Stimulated activated CD8-positive, alpha-beta memory T cell treated with anti-CD3 and anti-CD28 coated beads, Interleukin-4, amount 100 ng/mL, for 1 hour (primary cell): ENCODE measurements at places on chromosomes 11 and 22.

DNA sequence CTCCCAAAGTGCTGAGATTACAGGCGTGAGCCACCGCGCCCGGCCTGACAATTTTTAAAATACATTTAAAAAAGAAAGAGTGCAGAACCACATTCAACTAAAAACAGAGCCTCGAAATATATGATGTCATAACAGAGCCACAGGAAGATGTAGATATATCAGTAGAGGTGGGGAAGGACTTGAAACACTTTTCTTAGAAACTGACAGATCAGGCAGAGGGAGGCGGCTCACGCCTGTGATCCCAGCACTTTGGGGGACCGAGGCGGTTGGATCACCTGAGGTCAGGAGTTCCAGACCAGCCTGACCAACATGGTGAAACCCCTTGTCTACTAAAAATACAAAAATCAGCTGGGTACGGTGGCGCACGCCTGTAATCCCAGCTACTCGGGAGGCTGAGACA, 7.0 kb downstream of the MLC1 start:
- DNase-seq: no peak

GRCh38 chr22:36351921-36352802, 35.6 kb downstream of the MYH9 start:
- DNase-seq: no peak

DNA sequence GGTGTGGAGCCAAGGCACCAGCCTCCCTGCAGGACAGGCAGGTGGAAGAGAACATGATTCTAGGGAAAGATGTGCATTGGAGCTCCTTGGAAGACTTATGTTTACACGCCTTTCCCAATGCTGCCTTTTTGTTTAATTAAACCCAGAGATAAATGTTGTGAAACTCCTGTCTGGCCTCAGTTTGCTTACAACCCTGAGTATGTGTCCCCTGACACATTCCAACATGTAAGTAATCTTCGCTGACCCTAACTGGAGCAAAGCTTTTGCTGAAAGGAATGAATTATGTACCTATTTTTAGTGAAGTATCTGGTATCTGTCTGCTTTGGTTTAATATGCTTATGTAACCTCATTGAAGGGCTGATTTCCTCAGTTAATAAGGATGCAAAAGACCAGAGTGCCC, 56.7 kb downstream of the APIP start:
- no peak for DNase-seq

DNA sequence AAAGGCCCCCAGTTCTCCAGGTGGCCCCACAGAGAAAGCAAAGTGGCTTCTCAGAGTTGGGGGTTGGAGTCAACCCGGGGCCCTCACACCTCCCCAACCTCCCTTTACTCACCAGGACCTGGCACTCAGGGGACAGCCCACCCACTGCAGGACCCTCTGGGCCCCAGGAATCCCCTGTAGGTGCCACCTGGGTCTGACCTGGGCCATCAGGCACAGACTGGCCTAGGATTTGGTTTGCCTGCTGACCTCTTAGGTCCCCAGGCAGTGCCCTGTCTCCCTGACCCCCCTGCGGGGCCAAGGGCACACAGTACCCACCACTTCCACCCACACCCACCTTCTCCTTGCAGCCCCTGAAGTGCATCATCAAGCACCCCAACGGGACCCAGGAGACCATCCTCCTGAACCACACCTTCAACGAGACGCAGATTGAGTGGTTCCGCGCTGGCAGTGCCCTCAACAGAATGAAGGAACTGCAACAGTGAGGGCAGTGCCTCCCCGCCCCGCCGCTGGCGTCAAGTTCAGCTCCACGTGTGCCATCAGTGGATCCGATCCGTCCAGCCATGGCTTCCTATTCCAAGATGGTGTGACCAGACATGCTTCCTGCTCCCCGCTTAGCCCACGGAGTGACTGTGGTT, 16.0 kb downstream of the POLR3H start:
- no peak for DNase-seq

GRCh38 chr11:96036863-96037262, 113.0 kb upstream of the MTMR2 start:
- no peak for DNase-seq

DNA sequence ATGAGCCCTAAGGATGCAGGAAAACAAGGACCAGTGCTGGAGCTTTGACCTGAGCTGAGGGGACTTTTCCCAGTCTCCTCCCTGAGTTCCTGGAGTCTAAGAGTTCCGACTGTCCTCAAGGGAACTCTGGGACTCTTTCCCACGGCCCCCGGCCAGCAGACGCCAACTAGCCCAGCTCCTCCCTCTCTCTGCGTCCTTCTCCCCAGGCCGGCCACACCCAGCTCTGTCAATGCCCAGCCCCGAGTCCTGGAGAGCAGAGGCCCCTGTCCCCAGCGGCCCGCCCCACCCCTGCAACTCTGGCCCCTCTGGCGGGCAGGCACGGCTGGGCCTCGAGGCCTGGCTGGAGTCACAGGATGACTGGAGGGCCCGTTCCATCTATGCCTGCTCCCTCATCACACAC, 29.8 kb downstream of the NECTIN1 start:
- DNase-seq: no peak

DNA sequence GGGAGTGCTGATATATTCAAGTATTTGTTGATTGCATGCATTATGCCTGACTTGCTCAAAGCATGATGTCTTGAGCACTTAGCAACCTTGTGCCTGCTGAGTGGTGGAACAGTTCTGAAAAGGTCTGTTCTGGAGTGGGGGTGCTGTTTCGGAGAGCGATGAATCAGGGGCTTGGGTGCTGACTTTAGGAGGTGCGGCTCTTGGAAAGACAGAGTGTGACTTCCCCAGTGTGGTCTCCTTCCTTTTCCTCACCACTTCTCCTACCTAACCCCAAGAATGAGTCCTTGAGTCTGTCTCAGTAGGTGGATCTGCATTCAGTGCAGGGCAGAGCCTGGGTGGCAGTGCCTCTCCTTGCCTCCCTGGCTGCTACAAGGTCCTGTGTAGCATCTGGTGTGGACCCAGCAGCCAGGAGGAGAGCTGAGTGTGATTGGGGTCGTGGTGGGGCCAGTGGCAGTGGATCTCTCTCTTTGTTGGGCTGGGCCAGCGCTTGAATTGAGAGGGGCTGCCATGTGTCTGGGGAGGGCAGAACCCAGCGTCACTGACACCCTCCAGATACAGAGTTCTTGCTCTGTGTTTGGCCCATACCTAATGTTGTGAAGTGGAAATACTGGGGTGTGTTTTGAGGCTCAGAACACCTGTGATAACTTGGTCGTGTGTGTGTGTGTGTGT, 35.9 kb downstream of the ST3GAL4 start:
- no peak for DNase-seq

- no peak for DNase-seq
These were observed 69.9 kb upstream of the SHANK2 start for GRCh38 chr11:71322192-71322735.

DNA sequence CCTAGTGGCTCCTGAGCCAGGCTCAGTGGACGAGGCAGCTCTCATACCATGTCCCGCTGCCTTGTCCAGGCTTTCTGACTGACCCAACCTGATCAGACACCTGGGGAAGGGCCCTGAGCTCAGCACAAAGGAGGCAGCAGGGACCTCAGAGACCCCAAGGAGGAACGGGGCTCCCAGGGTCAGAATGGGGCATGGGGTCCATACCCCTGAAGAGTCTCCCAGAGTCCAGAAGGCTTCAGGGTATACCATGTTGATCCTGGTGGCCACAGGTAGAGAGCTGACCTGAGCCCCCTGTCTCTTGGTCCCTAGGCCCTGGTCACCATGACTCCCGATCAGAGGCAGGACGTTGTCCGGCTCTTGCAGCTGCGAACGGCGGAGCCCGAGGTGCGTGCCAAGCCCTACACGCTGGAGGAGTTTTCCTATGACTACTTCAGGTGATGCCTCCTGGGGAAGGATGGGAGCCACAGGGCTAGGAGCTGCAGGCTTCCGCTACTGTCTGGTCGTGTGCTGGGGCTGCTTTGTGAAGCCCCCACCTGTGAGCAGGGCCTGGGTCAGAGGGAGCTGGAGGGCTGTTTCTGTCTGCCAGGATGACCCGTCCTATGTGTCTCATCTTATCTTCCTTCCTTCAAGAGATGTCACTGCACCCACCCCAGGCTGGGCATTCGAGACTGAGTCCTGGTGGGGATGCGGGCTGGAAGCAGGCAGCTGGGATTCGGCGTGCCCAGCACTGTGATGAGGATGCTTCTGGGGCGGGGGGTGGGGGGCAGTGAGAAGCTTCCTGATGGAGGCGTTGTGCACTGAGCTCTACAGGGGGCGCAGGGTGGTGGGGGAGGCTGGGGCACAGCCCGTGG, 74.2 kb downstream of the MYO7A start:
- no peak for DNase-seq

DNA sequence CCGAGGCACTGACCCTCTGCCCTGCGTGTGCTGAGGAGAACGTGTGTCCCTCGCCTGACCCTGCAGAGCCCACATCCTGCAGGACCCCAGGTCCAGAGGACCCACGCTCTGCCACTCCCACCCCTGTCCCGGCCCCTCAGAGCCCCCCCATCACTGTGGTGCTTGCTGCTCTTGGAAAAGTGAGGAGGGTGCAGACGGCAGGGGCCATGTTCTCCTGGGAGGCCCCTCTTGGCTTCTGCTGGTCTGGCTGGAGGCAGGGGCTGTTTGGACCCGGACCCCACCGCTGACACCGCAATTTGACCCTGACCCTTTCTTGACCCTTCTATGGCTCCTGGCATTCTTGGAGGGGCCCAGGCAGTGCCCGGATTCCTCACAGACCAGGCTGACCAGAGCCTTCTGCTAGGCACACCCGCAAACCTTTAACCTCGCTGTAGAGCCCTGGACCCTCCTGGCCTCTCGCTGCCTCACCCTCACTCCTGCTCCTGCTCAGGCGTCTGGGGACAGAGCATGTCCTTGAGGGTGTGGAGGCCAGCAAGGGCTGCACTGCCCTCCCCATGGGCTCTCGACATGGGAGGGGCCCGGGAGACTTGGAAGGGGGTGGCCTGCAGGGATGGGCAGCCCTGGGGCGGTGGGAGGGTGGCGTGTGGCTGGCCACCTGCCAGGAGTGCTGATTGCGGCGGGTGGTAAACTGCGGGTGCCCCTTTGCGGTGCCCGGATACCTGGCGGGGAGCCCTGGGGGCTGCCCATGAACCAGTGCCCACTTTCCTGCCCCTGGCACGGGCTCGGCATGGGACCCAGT, 37.0 kb upstream of the MUC5AC start:
- no peak for DNase-seq

DNA sequence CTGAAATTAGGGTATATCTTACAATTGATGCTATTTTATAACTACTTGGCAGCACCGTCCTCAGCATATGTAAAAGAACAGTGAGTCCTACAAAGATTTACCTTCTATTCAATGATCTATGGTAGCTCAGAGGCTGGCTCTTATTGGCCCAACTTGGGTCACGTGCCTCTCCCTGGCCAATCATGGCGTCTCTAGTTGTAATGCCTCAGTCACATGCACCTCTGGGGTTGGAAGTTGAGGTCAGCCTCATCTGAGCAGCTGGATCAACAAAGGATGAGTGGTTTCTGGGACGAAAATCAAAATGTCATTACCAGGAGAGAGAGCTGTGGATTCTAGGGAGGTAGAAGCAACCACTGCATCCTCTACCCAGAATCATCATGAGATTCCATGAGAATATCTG, 22.9 kb upstream of the ASPHD2 start:
- DNase-seq: no peak

- DNase-seq: no peak
These were observed 1.8 kb upstream of the PELI3 start for GRCh38 chr11:66464916-66465315.

- no peak for DNase-seq
These were observed 133.3 kb downstream of the ST3GAL4 start for GRCh38 chr11:126488591-126489370.

DNA sequence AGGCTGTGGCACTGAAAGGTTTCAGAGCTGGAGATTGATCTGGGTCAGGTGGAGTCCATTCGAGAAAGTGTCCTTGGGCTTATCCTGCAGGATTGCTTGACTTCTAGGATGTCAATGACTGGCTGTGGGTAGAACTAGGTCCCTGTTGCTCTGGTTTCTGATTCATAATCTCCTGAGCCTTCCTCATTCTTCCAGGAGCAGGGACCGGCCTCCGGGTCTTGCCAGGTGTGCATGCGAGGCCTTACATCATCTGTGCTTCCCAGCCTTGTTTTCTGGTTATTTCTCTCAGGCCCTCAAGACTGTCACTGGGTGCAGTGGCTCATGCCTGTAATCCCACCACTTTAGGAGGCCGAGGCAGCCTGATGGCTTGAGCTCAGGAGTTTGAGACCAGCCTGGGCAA, 33.3 kb upstream of the SORL1-AS1 start:
- no peak for DNase-seq

DNA sequence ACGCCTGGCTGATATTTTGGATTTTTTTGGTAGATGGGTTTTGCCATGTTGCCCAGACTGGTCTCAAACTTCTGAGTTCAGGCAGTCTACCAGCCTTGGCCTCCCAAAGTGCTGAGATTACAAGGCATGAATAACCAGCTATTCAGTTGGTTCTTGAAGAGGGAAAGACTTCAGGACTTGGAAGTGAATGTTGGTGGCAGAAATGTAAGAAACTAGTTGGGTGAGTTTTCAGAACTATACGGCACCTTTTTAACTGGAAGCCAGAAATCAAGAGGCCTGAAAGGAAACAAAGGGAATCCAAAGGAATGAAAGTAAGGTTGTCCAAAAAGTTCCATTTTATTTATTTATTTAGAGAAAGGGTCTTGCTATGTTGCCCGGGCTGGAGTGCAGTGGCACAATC, 2.9 kb downstream of the POGLUT3 start:
- no peak for DNase-seq

- no peak for DNase-seq
These were observed 45.4 kb downstream of the TRAF6 start for GRCh38 chr11:36464720-36465119.

- DNase-seq: no peak
These were observed 17.7 kb upstream of the IL2RB start for GRCh38 chr22:37167176-37167980.

DNA sequence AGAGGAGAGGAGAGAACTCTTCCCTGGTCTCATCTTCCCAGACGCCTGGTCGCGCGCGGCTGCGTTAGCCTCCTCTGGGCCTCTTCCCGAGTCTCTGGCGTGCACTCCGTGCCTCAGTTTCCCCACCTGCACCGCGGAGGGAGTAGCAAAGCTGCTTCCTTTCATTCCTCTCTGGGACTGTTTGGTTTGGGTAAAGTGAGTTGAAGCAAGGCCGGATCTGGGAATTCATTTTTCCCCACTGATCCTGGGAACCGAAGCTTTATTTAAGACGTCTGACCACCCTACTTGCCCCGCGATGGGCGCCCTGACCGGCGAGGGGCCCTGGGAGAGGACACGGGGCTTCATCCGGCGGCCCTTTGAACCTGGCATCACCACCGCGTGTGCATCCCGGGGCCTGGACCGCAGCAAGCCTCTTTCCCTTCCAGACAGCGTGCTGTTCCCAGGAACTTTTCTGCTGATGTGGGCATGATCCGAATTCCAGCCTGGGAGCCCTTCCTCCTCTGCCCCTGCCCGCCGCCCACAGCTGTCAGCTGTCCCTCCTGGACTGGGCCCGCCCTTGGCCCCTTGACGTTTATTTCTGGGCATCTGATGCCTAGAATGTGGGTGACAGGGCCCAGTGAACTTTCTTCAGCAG, 758 bp downstream of the LDLRAD3 start:
- DNase-seq: no peak
